Activated T-cell treated with anti-CD3 and anti-CD28 coated beads, Interleukin-2, amount 50 U/mL, for 72 hours (primary cell): ENCODE measurements at places on chromosomes 2 and 18.

DNA sequence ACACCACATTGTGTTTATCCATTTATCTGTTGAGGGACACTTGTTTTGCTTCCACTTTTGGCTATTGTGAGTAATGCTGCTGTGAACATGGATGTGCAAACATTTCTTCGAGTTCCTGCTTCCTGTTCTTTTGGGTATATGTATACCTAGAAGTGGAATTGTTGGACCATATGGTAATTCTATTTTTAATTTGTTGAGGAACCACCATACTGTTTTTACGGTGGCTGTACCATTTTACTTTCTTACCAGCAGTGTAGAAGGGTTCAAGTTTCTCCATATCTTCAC lies 23.1 kb downstream of the ANXA4 start:
- DNase-seq: no peak

DNA sequence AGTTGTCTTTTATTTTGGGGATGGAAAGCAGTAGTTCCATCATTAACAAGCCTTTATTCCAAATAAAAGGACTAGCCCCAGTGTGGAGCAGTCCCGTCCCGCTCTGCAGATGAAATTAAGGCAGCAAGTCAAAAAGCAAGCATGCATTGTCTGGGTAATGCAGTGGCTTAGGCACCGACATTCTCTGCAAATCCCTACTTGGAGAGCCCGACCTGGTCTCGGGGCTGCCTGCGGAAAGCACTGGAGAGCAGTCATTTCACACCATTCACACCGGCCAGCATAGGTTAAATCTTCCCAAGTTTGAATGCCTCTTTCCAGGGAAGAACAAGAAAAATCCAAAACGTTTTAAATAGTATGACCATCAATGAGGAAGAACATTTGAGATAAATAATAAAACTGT lies 24.4 kb upstream of the RAB12 start:
- DNase-seq: no peak

- DNase-seq: no peak
Observed at GRCh38 chr2:28689771-28690170, 61.9 kb upstream of the PPP1CB start.

GRCh38 chr18:46601141-46601805 lies 55.7 kb downstream of the LOXHD1 start:
- no peak for DNase-seq

DNA sequence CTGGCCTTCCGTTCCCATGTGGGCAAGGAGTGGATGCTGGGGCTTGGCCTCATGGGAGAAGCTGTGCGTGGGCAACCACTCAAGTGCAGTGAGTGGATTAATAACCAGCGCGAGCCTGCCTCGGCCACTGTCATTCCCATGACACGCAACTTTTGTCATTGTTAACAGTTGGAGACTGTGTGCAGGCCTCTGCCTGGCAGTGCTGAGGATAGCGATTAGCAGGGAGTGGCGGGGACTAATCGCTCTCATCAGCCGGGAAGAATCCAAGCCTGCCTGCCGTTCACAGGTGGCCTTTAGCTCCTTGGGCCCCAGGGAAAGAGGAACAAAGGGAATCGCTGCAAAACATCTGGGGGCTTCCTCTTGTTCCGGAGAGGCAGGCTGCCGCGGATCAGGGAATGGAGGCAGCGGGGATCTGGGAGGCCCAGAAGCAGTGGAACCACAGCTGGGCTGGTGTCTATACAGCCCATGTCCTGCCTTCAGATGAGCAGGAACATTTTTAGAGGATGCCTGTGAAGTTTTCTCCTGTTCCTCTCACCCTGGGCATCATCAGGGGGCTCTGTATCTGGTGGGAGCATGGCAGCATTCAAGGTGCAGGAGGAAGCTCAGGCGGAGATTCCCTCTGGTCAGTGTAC lies 53.8 kb downstream of the CTIF start:
- DNase-seq: no peak

- no peak for DNase-seq
Observed at GRCh38 chr2:156812496-156812895, 376.3 kb downstream of the GPD2 start.
